ENCODE measurements at places on chromosomes 13 and 19.

- no peak for DNase-seq
Measured at GRCh38 chr13:79935121-79935520, 405.8 kb downstream of the SPRY2 start.

DNA sequence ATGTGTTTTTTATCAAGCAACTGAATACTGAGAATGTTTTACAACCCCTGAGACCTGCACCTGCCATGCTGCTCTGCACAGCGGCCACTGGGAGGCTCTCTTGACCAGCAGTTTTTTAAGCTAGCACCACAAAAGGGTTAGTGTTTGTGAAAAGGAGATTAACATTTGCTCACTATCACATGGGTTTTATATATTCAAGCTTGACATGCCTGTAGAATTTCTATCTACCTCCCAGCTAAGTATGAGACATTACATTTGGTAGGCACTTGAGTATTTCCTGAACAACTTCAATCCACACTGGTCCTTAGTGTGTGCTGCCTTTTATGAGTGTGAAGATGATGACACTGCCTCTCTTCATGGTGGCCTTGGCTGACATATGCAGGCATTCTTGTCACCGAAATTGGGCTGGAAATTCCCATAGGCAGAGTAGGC is 1238.9 kb downstream of the UQCRFS1 start:
- DNase-seq, result no peak

DNA sequence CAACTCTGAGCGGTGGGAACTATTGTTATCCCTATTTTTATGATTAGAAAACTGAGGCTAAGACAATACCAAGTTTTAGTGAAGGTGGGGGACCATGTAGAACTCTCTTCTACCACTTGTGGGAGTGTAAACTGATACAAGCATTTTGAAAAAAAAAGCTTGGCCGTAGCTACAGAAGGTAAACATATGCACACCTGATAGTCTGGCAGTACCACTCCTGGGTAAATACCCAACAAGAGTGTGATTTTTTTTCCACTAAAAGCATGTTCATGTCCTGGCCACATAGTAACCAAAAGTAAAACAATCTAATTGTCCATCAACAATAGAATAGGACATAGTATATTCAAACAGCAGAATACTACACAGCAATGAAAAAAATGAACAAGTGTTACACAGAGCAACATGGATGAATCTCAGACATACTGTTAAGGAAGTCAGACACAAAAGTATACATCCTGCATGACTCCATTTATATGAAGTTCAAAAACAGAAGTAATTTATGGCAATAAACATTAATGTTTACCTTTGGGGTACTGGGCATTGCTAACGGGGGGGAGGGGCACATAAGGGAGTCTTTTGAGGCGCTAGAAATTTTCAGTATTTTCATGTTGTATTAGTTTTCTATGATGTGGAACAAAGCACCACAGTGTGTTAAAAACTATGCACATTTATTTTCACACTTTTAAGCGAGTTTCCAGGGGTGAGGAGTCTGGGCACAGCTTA is 6.4 kb upstream of the SPATA13 start:
- DNase-seq, result no peak

- DNase-seq, result no peak
Measured at GRCh38 chr13:90793261-90793820, 554.1 kb upstream of the MIR17HG start.

DNA sequence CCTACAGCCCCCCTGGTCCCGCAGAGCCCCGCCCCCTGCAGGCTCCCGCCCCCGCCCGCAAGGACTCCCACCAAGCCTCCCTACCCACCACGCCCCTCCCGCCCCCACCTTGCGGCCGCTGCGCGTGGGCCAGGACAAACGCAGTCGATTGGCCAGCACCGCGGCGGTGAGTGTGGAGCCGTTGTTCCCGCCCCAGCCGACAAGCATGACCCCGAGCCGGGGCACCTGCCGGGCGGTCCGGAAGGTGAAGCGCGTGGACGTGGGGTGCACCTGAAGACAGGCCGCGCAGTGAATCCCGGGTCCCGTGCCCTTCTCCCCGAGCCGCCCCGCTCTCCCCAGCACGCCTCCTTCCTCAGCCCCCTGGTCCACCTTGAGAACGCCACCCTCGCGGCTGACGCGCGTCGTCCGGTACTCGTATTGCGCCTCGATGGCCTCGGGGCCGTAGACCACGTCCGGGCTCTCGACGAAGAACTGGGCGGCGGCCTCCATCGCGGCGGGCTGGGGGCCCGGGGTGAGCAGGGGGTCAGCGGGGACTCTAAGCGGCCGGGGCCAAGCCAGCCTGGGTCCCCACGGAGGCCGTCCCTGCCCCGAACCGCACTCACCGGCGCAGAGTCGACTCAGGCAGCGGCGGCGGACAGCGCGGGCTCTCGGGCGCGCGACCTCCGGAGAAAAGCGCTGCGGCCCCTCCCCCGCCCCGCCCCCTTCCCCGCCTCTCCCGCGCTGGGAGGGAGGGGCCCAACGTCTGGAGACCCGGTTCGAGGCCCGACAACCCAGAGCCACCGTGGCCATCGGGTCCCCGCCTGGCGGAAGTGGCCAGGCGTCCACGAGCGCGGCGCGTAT is at the start of gene ISYNA1:
Gene ISYNA1 (minus strand): TSS at position 643 of the 840 bp plus-strand sequence. CDS start 154 bp downstream, at position 489.
- DNase-seq, result peak; percentile 78

GRCh38 chr19:41323430-41324125 is 13.6 kb downstream of the CCDC97 start:
- DNase-seq, result peak; percentile 77

DNA sequence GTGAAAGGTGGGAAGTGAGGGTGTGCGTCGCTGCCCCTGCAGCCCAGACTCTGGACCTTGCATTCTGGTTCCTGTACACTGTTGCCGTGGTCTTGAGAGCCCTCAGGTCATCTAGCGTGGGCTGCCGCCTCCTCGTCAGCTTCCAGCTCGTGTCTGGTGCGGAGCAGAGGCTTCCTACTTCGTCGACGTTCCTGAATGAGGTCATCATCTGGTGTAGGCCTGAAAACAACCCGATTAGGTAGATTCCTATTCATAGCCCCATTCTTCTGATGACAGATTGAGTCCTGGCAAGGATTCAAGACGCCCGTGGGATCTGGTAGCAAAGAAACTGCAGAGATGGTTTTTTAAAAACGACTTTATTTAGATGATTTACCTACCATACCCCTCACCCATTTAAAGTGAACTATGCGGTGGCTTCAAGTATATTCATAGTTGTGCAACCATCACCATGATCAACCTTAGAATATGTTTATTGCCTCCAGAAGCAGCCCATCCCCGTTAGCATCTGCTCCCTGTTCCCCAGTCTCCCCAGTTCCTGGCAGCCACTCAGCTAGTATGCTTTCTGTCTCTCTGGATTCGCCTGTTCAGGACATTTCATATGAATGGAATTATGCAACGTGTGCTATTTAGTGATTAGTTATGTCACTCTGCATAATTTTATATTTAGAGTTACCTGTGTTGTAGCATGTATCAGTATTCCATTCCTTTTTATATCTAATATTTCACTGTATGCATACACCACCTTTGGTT is 13.8 kb downstream of the NAXD start:
- DNase-seq, result no peak

DNA sequence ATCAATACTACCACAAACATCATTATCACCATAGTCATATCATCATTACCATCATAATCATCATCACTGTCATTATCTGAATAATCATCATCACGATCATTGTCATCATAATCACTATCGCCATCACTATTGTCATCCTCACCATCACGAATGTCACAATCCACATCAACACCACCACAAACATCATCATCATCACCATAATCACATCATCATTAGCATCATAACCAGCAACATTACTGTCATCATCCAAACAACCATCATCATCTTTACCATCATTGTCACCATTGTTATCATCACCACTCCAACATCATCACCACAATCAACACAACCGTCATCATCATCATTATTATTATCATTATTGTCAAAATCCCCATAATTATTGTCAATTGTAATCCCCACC is 61.2 kb downstream of the MBD3L1 start:
- no peak for DNase-seq

- DNase-seq, result no peak
Measured at GRCh38 chr13:23996456-23996855, 99.2 kb upstream of the C1QTNF9B start.

DNA sequence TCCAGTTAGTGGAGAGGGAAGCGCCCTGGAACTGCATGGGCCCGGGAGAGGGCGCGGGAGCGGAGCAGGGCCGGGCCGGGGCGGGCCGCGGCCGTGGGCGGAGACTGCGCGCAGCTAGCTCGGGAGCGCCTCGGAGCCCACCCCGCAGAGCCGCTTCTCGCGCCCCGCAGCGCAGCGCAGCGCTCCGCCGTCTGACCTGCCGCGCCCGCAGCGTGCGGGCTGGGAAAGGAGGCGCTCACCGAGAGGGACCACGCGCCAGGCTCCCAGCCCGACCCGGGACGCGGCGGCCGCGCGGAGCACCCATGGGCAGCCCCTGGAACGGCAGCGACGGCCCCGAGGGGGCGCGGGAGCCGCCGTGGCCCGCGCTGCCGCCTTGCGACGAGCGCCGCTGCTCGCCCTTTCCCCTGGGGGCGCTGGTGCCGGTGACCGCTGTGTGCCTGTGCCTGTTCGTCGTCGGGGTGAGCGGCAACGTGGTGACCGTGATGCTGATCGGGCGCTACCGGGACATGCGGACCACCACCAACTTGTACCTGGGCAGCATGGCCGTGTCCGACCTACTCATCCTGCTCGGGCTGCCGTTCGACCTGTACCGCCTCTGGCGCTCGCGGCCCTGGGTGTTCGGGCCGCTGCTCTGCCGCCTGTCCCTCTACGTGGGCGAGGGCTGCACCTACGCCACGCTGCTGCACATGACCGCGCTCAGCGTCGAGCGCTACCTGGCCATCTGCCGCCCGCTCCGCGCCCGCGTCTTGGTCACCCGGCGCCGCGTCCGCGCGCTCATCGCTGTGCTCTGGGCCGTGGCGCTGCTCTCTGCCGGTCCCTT is at the start of gene MLNR:
Gene MLNR (plus strand): TSS at position 303 of the 820 bp plus-strand sequence. CDS start 0 bp downstream, at position 303.
- peak; percentile 73 for DNase-seq

DNA sequence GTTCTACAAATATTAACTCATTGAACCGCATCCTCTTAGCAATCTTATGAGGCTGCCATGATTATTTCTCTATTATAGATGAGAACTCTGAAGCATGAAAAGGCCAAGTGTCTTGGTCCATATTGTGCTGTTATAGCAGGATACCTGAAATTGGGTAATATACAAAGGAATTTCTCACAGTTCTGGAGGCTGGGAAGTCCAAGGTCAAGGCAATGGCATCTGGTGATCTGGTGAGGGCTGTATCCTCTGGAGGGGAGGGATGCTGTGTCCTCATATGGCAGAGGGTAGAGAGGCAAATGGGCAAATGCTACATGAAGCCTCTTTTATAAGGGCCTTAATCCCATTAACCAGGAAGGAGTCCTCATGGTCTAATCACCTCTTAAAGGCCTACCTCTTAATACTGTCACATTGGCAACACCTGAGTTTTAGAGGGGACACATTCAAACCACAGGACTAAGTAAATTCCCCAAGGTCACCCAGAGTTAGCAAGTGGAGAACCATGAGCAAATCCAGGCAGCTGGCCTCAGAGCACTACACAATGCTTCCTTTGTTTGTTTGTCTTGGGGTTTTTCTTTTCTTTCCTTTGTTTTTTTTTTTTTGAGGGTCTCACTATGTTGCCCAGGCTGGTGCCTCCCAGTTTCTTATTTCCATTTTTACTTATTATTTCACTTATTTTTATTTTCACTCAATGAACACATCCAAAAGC is 55.9 kb upstream of the LATS2 start:
- DNase-seq, result no peak

DNA sequence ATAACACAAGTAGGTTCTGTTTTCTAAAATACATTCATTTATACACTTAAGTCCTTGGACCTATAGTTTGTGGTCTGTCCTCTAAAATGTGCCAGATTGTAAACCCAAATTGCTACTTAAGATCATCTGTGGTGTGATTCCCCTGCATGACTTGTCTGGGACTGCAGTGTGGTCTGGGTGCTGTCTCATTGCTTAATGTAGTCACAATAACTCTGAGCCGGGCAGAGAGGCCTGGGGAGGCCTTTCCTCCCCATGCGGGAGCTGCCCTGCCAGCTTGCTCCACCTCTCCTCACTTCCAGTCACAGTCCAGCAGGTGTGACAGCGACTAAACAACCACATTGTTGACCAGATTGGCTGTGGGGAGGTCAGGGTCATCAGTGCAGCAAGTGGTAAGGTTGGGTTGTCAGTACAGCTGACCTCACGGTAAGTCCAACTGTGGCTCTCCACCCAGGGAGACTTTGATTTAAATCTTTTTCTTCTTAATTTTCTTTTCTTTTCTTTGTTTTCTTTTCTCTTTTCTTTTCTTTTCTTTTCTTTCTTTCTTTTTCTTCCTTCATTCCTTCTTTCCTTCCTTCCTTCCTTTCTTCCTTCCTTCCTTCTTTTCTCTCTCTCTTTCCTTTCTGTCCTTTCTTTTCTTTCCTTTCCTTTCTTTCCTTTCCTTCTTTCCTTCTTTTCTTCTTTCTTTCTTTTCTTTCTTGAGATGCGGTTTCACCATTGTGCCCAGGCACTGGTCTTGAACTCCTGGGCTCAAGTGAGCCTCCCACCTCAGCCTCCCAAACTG is 4.4 kb upstream of the TUBA3C start:
- DNase-seq, result no peak

DNA sequence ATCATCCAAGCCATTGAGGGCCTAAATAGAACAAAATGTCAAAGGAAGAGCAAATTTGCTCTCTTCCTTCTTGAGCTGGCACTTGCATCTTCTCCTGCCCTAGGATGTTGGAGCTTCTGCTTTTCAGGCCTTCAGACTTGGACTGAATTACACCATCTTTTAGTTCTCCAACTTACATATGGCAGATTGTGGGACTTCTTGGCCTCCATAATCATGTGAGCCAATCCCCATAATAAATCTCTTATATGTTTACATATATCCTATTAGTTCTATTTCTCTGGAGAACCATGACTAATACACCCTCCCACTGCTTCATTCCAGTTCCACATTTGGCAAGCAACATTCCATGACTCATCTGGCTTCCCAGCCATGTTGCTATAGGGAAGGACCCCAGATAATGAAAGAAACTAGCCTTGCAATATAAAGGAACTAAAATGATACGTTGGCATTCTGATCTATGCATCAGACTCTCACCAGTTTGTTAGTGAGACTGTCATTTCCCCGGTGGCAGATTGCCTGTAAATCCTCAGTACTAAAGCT is 11.0 kb upstream of the ACOD1 start:
- no peak for DNase-seq

DNA sequence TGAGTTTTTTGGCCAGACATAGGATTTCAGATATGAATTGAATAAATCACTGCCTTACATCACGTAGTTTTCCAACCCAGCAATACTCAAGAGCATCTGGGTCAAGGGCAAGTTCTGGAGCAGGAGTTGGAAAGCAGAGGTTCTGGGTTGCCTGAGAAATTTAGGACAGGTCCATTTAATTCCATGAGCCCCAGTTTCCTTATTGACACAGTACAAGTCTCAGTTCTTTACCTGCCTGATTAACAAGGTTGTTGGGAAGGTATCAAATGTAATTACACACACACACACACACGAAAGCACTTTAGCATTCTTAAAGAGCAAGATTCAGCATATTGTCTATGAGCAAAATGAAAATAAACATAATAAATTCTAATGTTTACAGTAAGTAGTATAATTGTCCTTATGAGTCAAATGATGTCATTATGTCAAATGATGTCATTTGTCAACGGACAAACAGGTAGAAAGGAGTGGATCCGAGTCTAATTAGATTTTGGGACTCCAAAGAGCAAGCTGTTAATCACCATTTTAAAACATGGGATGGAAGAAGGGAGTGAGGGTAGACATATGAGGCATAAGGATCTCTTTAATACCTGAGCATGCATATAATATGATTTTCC is 268.4 kb upstream of the ARGLU1 start:
- DNase-seq, result no peak

GRCh38 chr19:39949026-39949747 is 14.8 kb upstream of the FCGBP start:
- no peak for DNase-seq

All from Right ventricle myocardium inferior (tissue), 1 donor.